ENCODE measurements at places on chromosomes 7 and 10.

DNA sequence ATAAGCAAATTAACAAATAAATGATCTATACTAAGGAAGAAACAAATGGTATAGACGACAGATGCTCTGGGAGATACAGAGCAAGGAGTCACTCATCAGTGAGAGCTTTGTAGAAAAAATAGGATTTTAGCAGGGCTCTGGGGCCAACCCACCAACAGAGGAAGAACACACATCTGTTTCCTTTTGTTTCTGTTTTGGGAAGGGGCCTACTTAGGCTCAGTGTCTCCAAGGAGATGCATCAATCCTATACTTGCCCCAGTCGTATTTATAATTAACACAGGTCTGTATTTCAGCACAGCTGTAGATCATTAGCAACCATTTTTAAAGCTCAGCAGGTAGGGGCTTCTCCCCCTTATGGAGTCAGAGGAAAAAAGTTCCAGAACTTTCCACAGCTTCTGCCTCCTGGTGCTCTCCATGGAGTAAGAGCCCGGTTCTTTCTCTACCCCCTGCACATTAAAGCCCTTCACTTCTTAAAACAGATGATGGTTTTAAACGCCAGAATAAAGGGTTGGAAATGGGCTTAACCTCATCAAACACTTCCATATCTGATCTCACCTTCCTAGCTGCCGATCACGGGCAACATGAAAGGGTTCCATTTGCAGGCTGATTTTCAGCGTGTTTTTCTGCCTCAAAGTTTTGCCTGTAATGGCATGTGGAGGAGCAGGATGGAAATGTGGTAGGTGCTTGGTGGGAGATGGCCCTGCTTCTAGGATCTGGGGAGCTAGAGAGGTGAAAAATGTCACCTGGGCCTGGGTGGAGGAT is 291.7 kb downstream of the TCF7L2 start:
- DNase-seq: no peak

GRCh38 chr10:85919491-85920021 is 447.0 kb downstream of the GRID1 start:
- DNase-seq: no peak

- no peak for DNase-seq
Observed at GRCh38 chr10:106830471-106830870, 334.0 kb downstream of the SORCS1 start.

- no peak for DNase-seq
Observed at GRCh38 chr7:157521061-157521731, 184.4 kb downstream of the DNAJB6 start.

- DNase-seq: no peak
Observed at GRCh38 chr7:114835303-114835702, 86.6 kb upstream of the MDFIC start.

DNA sequence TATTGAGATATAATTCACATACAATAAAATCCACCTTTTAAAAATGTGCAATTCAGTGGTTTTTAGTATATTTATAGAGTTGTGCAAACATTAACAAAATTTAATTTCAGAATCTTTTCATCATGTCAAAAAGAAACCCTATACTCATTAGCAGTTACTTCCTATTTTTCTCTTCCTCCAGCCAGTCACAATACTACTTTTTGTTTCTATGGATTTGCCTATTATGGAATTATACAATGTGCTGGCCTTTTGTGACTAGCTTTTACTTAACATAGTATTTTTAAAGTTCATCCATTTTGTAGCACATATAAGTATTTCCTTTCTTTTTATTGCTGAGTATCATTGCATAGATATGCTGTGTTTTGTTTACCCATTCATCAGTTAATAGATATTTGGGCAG is 199.9 kb upstream of the IMMP2L start:
- no peak for DNase-seq

- DNase-seq: no peak
Observed at GRCh38 chr10:131174651-131175540, 136.6 kb downstream of the TCERG1L start.

GRCh38 chr10:17673471-17674061 is 29.6 kb downstream of the STAM start:
- no peak for DNase-seq

DNA sequence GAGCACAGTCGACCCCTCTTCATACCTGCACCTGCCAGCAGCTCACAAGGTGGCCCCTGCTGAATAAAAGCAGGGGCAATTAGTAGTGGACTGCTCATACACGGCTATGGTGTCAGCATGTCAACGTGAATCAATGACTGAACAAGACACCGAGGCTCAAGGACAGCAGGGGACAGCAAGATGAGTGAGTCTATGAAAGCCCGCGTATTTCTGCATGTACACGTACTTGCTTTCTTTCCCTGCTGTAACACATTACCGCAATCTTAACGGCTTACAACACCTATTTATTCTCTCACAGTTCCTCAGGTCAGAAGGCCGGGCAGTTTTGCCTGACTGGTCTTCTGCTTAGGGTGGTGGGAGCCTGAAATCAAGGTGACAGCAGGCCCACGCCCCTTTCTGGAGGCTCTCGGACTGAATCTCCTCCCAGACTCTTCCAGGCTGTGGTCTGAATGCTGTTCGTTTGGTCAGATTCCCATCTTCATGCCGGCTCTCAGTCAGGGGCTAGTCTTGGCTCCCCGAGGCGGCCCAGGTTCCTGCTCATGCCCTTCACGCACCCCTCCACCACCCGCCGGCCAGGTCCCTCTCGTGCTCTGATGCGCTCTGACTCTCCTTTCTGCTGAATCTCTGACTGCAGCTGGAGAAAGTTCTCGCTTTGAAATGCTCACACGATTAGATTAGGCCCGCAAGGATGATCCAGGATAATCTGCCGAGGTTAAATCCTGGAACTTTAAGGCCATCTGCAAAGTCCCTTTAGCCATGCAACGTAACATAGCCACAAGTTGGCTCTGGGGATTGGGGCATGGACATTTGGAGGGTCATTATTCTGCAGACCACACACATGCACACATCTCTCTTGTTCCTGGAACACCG is 7.8 kb upstream of the PPP2R2D start:
- no peak for DNase-seq

GRCh38 chr10:92479547-92479946 is 94.3 kb downstream of the IDE start:
- DNase-seq: no peak

Measured in activated CD4-positive, CD25-positive, alpha-beta regulatory T cell treated with anti-CD3 and anti-CD28 coated beads, Interleukin-2, amount 50 U/mL, for 16 hours (primary cell).